ENCODE measurements at places on chromosomes 2 and 18. TPM values are rescaled to one million over a fixed set of nuclear protein-coding genes. Genes with fewer than 3 reads are reported as not detected.

The NEURL3 gene
- total RNA-seq = 0.75 TPM

The HOXD12 gene
- total RNA-seq = not detected

The LINC00305 gene
- not detected for total RNA-seq

The COL3A1 gene
- total RNA-seq = 0.13 TPM

The ZEB2 gene
- 27.8 TPM for total RNA-seq

The TMBIM1 gene
- total RNA-seq = 70.5 TPM

The LIMS2 gene
- total RNA-seq = 5.1 TPM

The ARHGAP15 gene
- total RNA-seq = 64.3 TPM

The SOX11 gene
- not detected for total RNA-seq

The DES gene
- total RNA-seq = not detected

The VWC2L gene
- total RNA-seq = not detected

The OR6B2 gene
- not detected for total RNA-seq

- DNase-seq = no peak
- no peaks in the 10 kb centered on the region for H3K36me3 ChIP-seq
- no peaks in the 10 kb centered on the region for H3K4me1 ChIP-seq
- peaks cover 2% of the 10 kb centered on the region for H3K27me3 ChIP-seq
- H3K4me3 ChIP-seq = no peak overlapping the region
These were observed 320.1 kb downstream of the CYP26B1 start for GRCh38 chr2:71827524-71827901.

- H3K4me1 ChIP-seq = no peaks in the 10 kb centered on the region
- no peak overlapping the region for H3K27ac ChIP-seq
- peaks cover 5% of the 10 kb centered on the region for H3K27me3 ChIP-seq
- no peak overlapping the region for H3K4me3 ChIP-seq
These were observed 110.1 kb downstream of the MREG start for GRCh38 chr2:215903203-215903602.

- no peak for DNase-seq
- no peaks in the 10 kb centered on the region for H3K36me3 ChIP-seq
- peak overlapping the region; percentile 33 for H3K4me3 ChIP-seq
These were observed 25.4 kb upstream of the RHOB start for GRCh38 chr2:20421336-20421987.

GRCh38 chr2:63735931-63736330, 105.8 kb upstream of the UGP2 start:
- H3K4me1 ChIP-seq = no peaks in the 10 kb centered on the region
- H3K27me3 ChIP-seq = no peaks in the 10 kb centered on the region
- H3K36me3 ChIP-seq = no peaks in the 10 kb centered on the region
- no peak overlapping the region for H3K4me3 ChIP-seq
- no peak for DNase-seq

DNA sequence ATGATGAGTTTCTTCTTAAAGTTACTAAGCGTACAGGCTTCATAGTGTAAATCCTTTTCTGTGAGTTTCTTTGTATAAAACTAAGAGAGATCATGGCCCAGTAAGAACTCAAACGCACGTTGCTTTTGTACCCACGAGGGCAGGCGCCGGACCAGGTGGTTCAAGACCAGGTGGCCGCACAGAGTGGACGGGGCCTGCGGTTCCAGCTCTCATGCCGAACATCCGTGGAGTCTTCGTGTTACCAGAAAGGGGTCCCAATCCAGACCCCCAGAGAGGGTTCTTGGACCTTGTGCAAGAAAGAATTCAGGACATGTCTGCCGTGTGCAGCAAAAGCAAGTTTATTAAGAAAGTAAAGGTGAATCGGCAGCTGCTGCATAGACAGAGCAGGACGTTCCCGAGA, 53.0 kb downstream of the KCNG2 start:
- no peaks in the 10 kb centered on the region for H3K36me3 ChIP-seq
- peaks cover 4% of the 10 kb centered on the region for H3K27me3 ChIP-seq
- DNase-seq = no peak
- no peaks in the 10 kb centered on the region for H3K4me1 ChIP-seq
- no peak overlapping the region for H3K4me3 ChIP-seq

DNA sequence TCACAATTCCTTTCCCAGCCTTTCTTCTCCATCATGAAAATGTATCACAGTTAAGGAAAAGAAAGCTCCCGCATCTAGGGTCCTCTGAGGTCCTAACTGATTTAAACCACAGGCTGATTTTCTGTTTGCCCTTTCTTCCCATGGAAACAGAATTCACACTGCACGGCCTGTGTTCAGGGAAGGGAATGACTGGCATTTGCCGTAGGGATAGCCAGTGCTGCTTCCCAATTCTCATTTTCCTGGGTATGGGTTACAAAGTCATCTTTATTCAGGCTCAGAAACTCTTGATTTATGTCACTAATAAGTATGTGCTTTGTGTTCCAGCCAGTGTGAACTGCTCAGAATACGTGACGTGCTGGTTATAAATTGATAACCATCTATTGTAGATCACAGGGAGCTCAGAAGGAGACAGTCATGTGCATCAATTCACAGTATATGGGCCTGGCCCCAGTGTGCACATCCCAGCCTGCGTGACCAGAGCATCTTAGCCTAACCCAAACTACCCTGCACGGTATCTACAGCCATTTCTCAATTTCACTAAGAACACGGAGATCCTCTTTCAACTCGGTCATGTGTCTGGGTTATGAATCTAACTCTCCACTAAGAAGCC, 163.3 kb downstream of the LRRC30 start:
- no peaks in the 10 kb centered on the region for H3K36me3 ChIP-seq
- H3K4me3 ChIP-seq = no peak overlapping the region
- H3K4me1 ChIP-seq = no peaks in the 10 kb centered on the region

DNA sequence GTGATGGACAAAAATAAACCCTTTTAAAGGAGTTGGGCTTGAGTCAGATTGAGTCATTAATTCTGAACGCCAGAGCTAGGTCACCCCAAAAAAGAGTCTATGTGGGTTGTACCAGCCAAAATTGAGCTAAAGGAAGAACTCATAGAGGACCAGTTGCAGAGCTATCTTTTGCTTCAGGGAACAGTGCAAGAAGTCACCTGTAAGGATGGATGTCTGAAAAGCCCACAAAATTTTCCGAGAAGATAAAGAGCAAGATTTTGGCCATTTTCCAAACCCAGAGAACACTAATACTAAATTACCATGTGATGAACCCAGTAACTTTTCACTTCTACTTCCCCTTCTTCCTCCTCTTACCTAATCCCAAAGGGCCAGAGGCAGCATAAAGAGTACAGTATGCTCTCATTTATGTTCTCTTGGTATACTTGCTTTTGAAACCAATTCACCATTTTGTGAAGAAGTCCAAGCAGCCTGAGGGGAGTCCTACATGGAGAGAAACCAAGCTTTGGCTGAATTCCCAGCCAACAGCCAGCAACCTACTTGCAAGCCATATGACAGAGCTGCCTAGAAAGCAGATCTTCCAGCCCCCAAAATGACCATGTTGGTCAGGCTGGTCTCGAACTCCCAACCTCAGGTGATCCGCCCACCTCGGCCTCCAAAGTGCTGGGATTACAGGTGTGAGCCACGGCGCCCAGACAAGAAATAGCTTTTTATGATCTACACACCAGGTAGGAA, 551.7 kb downstream of the SATB2 start:
- peaks cover 2% of the 10 kb centered on the region for H3K27me3 ChIP-seq
- H3K36me3 ChIP-seq = no peaks in the 10 kb centered on the region
- H3K4me1 ChIP-seq = no peaks in the 10 kb centered on the region
- H3K4me3 ChIP-seq = no peak overlapping the region

DNA sequence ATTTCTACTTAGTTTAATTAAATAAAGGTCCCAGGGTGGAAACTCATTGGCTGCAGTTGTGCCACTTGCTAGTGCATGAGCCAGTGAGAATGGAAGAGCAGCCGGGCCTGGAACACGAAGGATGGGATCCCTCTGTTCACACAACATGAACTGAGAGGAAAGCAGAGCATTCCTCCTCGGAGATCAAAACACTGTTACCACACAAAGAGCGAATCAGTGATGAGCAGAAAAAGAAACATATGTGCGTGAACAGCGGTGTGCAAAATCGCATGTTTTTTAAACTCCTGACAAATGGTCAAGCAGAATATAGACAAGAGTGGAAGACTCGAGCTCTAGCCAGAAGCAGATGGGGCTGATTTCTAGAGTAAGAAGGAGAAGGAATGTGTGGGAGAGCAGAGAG, 28.4 kb upstream of the ANKRD44 start:
- no peak overlapping the region for H3K27ac ChIP-seq
- H3K27me3 ChIP-seq = no peaks in the 10 kb centered on the region
- no peak overlapping the region for H3K4me3 ChIP-seq
- no peak for DNase-seq
- no peaks in the 10 kb centered on the region for H3K36me3 ChIP-seq

DNA sequence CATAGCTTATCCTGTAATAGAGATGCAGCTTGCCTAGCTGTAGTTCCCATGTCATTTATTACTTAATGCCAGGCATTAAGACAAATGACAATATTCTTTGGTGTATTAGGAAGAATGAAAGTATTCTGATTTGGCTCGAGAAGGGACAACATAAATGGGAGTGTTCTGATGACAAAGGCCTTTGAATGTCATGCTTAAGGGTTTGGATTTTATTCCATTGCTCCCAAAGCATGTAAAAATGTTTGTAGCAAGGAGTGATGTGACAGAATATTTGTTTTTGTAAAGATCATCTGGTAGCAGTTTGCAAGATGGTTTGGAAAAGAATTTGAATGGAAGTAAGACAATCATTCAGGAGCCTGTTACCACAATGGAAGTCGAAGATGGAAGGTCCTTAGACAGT, 30.4 kb downstream of the EEF1B2 start:
- no peak for DNase-seq
- no peaks in the 10 kb centered on the region for H3K4me1 ChIP-seq
- H3K4me3 ChIP-seq = no peak overlapping the region
- H3K36me3 ChIP-seq = no peaks in the 10 kb centered on the region
- no peak overlapping the region for H3K27ac ChIP-seq

GRCh38 chr2:102206666-102207341, 20.0 kb downstream of the IL1RL2 start:
- peaks cover 9% of the 10 kb centered on the region for H3K27me3 ChIP-seq
- H3K27ac ChIP-seq = no peak overlapping the region
- no peak for DNase-seq
- H3K4me1 ChIP-seq = no peaks in the 10 kb centered on the region
- H3K36me3 ChIP-seq = no peaks in the 10 kb centered on the region
- H3K4me3 ChIP-seq = no peak overlapping the region

DNA sequence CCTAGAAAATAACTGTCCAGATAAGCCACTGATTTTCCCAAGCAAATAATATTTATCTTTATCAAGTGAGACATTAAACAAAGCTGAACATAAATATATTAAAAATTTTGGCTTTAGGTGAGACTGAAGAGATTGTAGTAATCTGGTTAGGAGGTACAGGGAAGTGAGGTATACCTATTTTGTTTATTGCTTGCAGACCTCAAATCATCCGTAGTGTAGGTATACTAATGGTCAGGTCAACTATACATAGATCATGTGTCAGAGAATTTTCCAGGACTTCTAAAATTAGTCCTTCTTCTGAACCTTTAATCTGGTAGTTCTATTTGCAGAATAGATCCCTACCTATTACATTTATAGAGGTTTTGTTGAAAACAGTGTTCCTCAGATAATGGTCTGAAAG, 41.5 kb downstream of the SP140 start:
- H3K4me1 ChIP-seq = peaks cover 79% of the 10 kb centered on the region
- no peak overlapping the region for H3K4me3 ChIP-seq
- DNase-seq = no peak
- H3K27ac ChIP-seq = peak overlapping the region; percentile 77
- H3K36me3 ChIP-seq = peaks cover 81% of the 10 kb centered on the region

DNA sequence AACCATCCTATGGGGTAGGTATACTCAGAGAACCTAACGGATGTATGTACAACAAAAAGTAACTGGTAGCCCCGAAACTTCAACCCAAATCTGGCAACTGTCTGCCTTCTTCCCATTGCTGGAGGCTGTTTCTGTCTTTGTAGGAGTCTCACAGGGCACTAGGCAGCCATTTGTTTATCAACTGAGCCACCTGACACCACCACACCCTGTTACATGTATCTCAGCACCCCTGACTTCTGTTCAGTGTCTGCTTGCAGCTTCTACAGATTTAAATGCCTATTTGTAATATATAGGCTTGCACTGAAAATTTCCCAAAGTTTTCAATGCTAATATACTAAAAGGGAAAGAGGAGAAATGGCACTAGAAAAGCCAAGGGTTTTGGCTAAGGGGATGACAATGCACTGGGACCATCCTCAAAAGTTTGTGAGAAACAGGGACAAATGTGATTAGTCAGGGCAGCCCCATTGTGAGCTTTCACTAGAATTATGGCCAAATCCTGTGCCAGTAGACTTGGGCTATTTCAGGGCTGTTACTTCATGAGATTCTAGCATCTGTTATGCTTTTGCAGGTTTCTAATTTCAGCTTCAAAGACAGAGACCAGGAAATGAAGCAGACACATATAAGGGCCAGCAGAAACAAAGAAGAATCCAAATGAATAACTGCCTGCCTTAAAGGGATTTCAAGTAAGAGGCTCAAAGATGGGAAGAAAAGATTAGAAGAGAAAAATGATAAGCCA, 103.3 kb downstream of the MYO5B start:
- H3K4me1 ChIP-seq = no peaks in the 10 kb centered on the region
- no peak for DNase-seq
- H3K4me3 ChIP-seq = no peak overlapping the region
- H3K27me3 ChIP-seq = peaks cover 15% of the 10 kb centered on the region
- H3K36me3 ChIP-seq = no peaks in the 10 kb centered on the region

DNA sequence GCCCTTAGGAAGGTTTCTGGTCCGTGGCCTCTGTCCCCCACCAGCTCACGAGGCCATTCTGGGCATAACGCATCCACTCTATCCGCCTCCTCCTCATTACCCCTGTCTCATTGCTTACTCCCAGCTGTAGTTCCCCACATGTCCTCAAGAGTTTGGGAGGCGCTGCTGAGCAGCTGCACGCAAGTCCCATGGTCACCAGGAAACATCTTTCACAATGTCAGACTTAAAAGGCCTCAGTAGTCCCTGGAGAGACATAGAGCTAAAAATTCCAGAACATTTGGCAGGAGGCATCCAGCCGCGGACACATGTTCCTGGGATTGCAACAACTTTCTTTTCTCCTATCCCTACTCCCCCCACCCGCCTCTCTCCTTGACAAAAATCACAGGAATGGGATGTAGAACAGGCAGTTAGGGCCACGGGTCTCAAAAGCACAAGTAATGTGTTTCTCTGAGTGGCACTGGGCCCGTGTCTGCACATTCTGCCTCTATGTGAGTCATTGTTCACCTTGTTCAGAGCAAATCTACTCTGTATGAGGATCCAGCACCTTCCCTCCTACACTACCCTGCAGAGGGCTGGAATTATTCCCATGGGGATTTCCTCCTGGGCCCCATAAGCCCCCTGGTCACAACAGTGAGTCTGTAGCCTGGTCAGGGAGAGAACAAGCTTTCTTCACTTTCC, 8.1 kb downstream of the LBH start:
- H3K4me1 ChIP-seq = peaks cover 75% of the 10 kb centered on the region
- H3K4me3 ChIP-seq = peak overlapping the region; percentile 61
- DNase-seq = peak; percentile 53

GRCh38 chr2:105906481-105906880, 161.8 kb downstream of the NCK2 start:
- peaks cover 7% of the 10 kb centered on the region for H3K36me3 ChIP-seq
- H3K4me1 ChIP-seq = peaks cover 12% of the 10 kb centered on the region
- no peak overlapping the region for H3K27ac ChIP-seq
- DNase-seq = no peak

DNA sequence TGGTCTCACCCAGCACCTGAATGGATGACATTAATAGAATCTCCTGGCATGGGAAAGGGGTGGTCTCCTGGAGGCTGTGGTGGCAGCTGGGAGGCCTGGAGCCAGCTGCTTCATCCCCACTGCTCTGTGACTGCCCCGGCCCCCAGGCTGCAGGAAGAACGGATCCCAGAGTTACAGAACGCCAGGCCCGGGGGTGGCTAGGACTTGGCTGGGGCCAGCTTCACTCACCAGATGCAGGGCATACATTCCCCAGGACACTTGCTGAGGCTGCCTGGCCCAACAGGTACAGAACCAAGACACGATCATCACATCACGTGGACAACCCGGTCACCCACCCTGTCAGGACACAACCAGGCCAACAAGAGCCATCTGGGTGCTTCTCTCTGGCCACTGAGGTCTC, 178.6 kb upstream of the SALL3 start:
- no peaks in the 10 kb centered on the region for H3K36me3 ChIP-seq
- DNase-seq = no peak
- no peaks in the 10 kb centered on the region for H3K4me1 ChIP-seq
- no peaks in the 10 kb centered on the region for H3K27me3 ChIP-seq
